ENCODE measurements at places on chromosomes 2 and 18.

GRCh38 chr2:2018713-2019410, 274.5 kb upstream of the PXDN start:
- no peak overlapping the region for H3K27ac ChIP-seq
- H3K4me1 ChIP-seq = no peaks in the 10 kb centered on the region
- H3K36me3 ChIP-seq = no peaks in the 10 kb centered on the region
- DNase-seq = no peak

- no peaks in the 10 kb centered on the region for H3K36me3 ChIP-seq
- H3K27ac ChIP-seq = peak overlapping the region; percentile 73
- peaks cover 22% of the 10 kb centered on the region for H3K4me1 ChIP-seq
- H3K4me3 ChIP-seq = no peak overlapping the region
- DNase-seq = peak; percentile 90
Measured at GRCh38 chr2:10285556-10286198, 17.0 kb upstream of the HPCAL1 start.

GRCh38 chr2:207984765-207985480, 40.4 kb downstream of the PLEKHM3 start:
- H3K27ac ChIP-seq = no peak overlapping the region
- no peaks in the 10 kb centered on the region for H3K4me1 ChIP-seq
- no peaks in the 10 kb centered on the region for H3K27me3 ChIP-seq
- DNase-seq = no peak
- no peak overlapping the region for H3K4me3 ChIP-seq

- no peak overlapping the region for H3K27ac ChIP-seq
- no peaks in the 10 kb centered on the region for H3K4me1 ChIP-seq
- no peaks in the 10 kb centered on the region for H3K27me3 ChIP-seq
- no peaks in the 10 kb centered on the region for H3K36me3 ChIP-seq
- no peak overlapping the region for H3K4me3 ChIP-seq
- no peak for DNase-seq
Measured at GRCh38 chr2:79530443-79530842, 17.6 kb downstream of the CTNNA2 start.

DNA sequence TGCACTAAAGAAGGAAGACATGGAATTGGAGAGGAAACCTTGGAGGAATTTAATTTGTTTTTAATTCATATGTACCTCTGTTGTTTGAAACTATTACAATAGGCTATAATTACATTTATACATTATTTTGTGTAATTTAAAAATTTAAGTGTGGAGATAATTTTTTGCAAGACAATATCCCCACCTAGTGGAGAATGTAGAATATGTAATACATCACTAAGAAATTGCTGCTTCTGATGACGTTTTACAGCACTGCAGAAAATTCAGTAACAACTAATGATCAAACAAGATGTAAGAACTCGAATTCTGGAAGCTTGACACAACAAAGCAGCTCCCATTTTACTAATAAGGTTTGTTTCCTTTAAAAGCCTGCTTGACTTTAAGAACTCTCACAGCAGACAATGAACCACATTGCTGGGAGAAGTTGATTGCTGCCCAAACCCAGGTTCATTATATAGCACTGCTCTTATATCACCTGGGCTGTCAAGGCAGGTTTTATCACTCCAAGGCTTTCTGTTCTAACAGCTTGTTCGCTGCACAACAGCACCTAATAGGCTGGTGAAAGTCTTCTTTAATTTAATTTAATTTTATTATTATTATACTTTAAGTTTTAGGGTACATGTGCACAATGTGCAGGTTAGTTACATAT, 53.4 kb downstream of the THADA start:
- DNase-seq = no peak
- H3K27ac ChIP-seq = no peak overlapping the region
- H3K4me1 ChIP-seq = peaks cover 11% of the 10 kb centered on the region
- H3K36me3 ChIP-seq = no peaks in the 10 kb centered on the region
- H3K4me3 ChIP-seq = no peak overlapping the region

- H3K4me1 ChIP-seq = no peaks in the 10 kb centered on the region
- H3K36me3 ChIP-seq = no peaks in the 10 kb centered on the region
- no peak overlapping the region for H3K27ac ChIP-seq
- H3K27me3 ChIP-seq = no peaks in the 10 kb centered on the region
Measured at GRCh38 chr2:71919708-71920107, 228.0 kb downstream of the CYP26B1 start.

GRCh38 chr18:25306671-25307070, 45.3 kb downstream of the ZNF521 start:
- H3K36me3 ChIP-seq = no peaks in the 10 kb centered on the region
- H3K27me3 ChIP-seq = no peaks in the 10 kb centered on the region
- no peak for DNase-seq

- H3K27me3 ChIP-seq = no peaks in the 10 kb centered on the region
- DNase-seq = peak; percentile 29
- H3K4me1 ChIP-seq = no peaks in the 10 kb centered on the region
- no peak overlapping the region for H3K27ac ChIP-seq
- no peak overlapping the region for H3K4me3 ChIP-seq
Measured at GRCh38 chr2:3169106-3169870, 208.3 kb downstream of the EIPR1 start.

GRCh38 chr2:73995810-73996209, 11.1 kb downstream of the TET3 start:
- no peak overlapping the region for H3K27ac ChIP-seq
- DNase-seq = no peak
- H3K36me3 ChIP-seq = no peaks in the 10 kb centered on the region
- H3K27me3 ChIP-seq = no peaks in the 10 kb centered on the region
- H3K4me1 ChIP-seq = peaks cover 19% of the 10 kb centered on the region
- H3K4me3 ChIP-seq = no peak overlapping the region

GRCh38 chr2:156539086-156539860, 103.1 kb downstream of the GPD2 start:
- no peaks in the 10 kb centered on the region for H3K27me3 ChIP-seq
- no peak overlapping the region for H3K27ac ChIP-seq
- no peak for DNase-seq
- H3K4me1 ChIP-seq = no peaks in the 10 kb centered on the region

- no peak overlapping the region for H3K27ac ChIP-seq
- H3K4me1 ChIP-seq = peaks cover 8% of the 10 kb centered on the region
- H3K36me3 ChIP-seq = peaks cover 10% of the 10 kb centered on the region
- no peak overlapping the region for H3K4me3 ChIP-seq
- no peaks in the 10 kb centered on the region for H3K27me3 ChIP-seq
- peak; percentile 67 for DNase-seq
Measured at GRCh38 chr18:24176727-24177416, 38.0 kb downstream of the CABYR start.

DNA sequence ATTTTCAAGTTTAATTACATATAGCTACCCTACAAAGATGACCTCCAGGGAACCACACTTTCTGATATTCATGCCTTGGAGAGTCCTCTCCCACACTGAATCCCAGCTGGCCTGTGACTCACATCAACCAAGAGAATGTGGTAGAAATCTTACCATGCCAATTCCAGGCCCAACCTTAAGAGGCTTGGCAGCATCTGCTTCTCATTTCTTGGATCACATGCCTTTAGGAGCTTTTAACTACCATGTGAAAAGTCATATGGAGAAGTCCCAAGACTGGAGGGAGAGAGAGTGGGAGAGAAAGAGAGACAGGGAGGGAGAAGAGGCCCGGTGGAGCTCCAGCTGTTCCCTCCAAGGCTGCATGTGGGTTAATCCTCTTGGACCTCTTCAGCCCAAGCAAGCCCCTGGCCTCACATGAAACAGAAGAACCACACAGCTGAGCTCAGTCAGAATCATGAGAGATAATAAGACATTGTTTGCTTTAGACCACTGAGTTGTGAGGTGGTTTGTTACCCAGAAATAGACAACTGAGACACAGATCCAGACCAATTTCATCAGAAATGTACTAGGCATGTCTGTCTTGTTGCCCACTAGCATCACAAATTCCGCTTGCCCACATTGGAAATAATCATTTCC, 190.7 kb downstream of the MTCL1 start:
- H3K27ac ChIP-seq = no peak overlapping the region
- H3K4me1 ChIP-seq = no peaks in the 10 kb centered on the region
- H3K4me3 ChIP-seq = no peak overlapping the region

DNA sequence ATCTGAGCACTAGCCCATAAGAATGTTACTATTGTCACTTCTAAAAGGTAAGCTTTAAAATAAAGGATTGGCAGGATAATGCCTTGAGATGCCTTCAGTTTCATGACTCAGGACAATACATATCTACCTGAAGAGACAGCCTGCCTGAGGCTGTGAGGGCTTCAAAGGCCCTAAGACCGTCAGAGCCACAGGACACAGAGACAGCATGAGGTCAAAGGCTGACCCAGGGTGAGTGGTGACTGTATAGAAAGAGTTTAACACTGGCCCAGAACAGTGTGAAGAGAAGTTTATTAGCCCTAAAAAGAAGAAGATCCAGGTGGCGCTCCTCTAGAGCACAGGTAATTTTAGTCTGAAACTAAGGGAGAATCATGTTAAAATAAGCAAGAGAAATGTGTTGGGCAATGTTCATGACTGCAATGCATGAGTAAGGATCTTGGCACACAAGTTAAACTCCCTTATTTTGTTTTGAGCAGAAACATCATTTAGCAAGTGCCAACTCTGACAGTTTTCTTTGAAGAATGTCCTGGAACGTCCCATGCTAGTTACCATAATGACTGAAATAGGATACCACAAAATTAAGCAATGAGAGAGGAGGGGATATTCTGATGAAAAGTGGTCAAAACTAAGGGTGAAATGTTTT, 78.1 kb upstream of the FAM110C start:
- no peaks in the 10 kb centered on the region for H3K27me3 ChIP-seq
- H3K4me1 ChIP-seq = no peaks in the 10 kb centered on the region
- no peaks in the 10 kb centered on the region for H3K36me3 ChIP-seq
- H3K4me3 ChIP-seq = no peak overlapping the region
- no peak for DNase-seq

DNA sequence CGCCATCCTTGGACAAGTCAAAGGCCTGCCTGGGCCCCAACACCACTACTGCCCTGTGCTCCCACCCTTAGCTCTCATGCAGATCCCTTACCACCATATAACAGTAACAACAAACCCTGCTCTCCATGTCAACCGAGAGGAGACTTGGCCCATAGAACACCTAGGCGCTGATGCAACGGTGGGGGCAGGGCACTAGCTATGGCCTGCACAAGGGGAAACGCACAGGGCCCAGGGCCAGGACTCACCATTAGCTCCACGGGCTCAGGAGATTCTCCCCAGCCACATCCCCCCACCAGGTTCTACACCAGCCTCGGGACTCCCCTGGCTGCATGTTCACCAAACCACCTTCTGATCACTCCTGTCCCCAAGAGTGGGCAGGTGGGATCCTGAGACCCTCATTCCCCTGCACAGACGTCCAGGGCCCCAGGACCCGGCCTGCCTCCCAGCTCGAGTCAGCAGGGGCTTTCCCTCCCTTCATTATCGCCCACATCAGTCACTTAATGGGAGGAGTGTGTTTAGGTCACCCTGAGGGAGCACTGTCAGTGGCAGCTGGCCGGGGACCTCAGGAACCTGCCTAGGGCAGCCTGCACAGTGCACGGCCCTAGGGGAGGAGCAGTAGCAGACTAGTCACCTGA, 29.3 kb downstream of the ANKMY1 start:
- H3K27ac ChIP-seq = no peak overlapping the region
- no peak overlapping the region for H3K4me3 ChIP-seq
- no peaks in the 10 kb centered on the region for H3K27me3 ChIP-seq

DNA sequence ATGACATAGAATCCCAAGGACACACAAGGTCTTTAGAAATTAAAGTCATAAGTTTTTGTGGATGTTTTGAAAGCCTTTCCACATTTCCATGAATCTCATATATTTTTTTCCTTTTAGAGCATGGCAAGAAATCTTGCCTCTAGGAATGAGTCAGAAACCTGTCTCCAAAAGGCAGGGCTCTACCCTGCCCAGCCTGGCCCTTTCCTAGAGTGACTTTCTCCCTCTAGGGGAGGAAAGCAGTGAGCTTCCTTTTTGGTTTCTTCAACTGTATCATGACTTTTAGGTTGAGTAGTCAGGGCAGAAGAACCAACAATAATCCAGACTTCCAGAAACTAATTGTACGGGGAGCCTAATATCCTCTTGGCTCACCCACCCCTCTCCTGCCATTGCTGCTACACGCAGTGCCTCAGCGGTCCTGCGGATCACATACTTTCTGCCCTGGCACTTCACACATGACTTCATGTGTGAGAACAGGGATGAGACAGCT, 300.3 kb downstream of the AGPS start:
- no peak for DNase-seq
- H3K27ac ChIP-seq = no peak overlapping the region
- no peaks in the 10 kb centered on the region for H3K4me1 ChIP-seq
- no peaks in the 10 kb centered on the region for H3K36me3 ChIP-seq
- H3K4me3 ChIP-seq = no peak overlapping the region
- no peaks in the 10 kb centered on the region for H3K27me3 ChIP-seq

- no peaks in the 10 kb centered on the region for H3K36me3 ChIP-seq
- H3K4me1 ChIP-seq = peaks cover 7% of the 10 kb centered on the region
- no peak for DNase-seq
- no peak overlapping the region for H3K4me3 ChIP-seq
Measured at GRCh38 chr2:136247204-136247950, 129.4 kb upstream of the CXCR4 start.

GRCh38 chr2:231928481-231928880, 2.3 kb upstream of the NPPC start:
- peak; percentile 40 for DNase-seq
- H3K27ac ChIP-seq = no peak overlapping the region
- H3K36me3 ChIP-seq = no peaks in the 10 kb centered on the region
- no peak overlapping the region for H3K4me3 ChIP-seq
- H3K27me3 ChIP-seq = peaks cover 59% of the 10 kb centered on the region

DNA sequence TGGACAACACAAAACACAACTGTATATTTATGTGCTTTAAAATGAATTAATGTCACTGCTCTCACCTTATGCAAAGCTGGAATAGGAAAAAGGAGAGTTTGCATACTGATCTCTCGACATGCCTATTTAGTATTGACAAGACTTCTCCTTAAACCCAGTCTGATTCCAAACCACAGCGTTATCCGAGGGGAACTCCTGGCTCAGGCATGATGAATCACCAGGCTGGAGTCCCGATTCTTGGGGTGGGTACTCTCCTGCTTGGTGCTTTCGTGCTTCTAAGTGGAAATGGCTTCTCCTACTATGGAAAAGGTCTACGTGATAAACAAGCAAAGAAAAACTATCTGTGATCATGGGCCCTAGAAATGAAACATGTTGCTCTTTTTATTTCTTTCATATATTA, 88.9 kb upstream of the SLC35G4 start:
- no peaks in the 10 kb centered on the region for H3K4me1 ChIP-seq
- H3K27me3 ChIP-seq = no peaks in the 10 kb centered on the region
- H3K27ac ChIP-seq = no peak overlapping the region
- no peaks in the 10 kb centered on the region for H3K36me3 ChIP-seq

DNA sequence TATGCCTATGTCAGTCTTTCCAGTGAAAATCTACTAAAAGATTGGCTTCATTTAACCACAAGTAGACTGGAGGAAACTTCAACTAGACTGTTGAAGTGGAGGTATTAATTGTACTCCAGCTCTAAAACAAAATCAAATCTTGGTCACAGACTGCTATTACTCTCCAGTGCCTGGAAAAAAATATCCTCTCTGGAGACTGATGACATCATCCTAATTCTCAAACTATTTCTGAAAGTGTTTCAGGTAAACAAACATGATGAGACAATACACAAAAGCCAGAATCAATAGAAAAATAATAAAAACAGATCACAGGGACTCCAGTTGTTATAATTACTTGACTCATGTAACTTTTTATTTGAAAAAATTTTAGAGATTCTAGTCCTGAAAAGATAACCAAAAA, 87.7 kb upstream of the MYO3B start:
- no peak overlapping the region for H3K4me3 ChIP-seq
- no peaks in the 10 kb centered on the region for H3K36me3 ChIP-seq
- no peaks in the 10 kb centered on the region for H3K4me1 ChIP-seq
- H3K27ac ChIP-seq = no peak overlapping the region
- no peak for DNase-seq
- no peaks in the 10 kb centered on the region for H3K27me3 ChIP-seq

GRCh38 chr18:10015941-10016819, 102.4 kb downstream of the VAPA start:
- peaks cover 25% of the 10 kb centered on the region for H3K4me1 ChIP-seq
- DNase-seq = no peak
- H3K27ac ChIP-seq = peak overlapping the region; percentile 2
- H3K27me3 ChIP-seq = no peaks in the 10 kb centered on the region
- H3K36me3 ChIP-seq = no peaks in the 10 kb centered on the region

Data from upper lobe of right lung (tissue), 1 donor.